Stimulated activated CD4-positive, alpha-beta T cell treated with anti-CD3 and anti-CD28 coated beads, Interleukin-15, amount 100 ng/mL, for 1 hour (primary cell): ENCODE measurements at places on chromosomes 7 and 10.

DNA sequence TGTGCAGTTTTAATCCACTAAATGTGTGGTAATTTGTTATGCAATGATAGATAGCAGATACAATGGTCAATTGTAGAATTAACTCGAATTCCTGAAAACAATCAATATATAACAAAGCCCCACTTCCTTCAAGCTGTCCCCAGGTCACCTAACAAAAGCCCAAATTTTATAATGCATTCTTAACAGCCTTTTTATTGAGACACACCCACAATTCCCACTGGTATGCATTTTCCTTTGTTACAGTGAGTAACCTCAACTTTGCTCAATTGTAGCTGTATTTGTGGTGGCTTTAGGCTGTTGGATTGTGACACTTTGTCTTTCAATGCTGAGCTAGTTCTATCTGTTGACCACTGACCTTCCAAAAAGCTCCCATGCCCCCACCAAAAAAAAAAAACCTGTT, 279.8 kb upstream of the CACNA2D1 start:
- DNase-seq = no peak

- no peak for DNase-seq
Observed at GRCh38 chr7:25954395-25954794, 197.6 kb upstream of the NFE2L3 start.

- no peak for DNase-seq
Observed at GRCh38 chr7:140537750-140538482, 58.6 kb upstream of the MKRN1 start.

- DNase-seq = no peak
Observed at GRCh38 chr10:113498997-113499396, 53.9 kb upstream of the HABP2 start.

- no peak for DNase-seq
Observed at GRCh38 chr10:48399056-48399541, 92.6 kb downstream of the MAPK8 start.

DNA sequence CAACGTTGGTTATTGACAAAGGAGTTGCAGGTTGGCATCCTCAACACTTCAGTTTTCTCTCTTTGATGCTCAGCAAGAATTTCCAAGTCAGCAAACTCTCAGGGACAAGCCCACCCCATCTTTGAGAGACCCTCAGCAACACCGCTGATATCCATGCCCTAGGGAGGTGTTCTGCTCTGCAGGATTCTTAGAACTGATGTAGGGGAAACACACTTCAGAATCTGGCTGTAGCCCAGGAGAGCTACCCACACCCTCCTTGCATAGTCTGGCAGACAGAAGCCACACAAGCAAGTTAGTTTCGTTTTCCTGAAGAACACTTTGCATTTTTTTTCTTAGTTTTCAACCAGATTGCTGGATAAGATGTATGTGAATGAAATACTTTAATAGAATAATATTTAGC, 822 bp downstream of the SAMD9L start:
- peak; percentile 11 for DNase-seq

DNA sequence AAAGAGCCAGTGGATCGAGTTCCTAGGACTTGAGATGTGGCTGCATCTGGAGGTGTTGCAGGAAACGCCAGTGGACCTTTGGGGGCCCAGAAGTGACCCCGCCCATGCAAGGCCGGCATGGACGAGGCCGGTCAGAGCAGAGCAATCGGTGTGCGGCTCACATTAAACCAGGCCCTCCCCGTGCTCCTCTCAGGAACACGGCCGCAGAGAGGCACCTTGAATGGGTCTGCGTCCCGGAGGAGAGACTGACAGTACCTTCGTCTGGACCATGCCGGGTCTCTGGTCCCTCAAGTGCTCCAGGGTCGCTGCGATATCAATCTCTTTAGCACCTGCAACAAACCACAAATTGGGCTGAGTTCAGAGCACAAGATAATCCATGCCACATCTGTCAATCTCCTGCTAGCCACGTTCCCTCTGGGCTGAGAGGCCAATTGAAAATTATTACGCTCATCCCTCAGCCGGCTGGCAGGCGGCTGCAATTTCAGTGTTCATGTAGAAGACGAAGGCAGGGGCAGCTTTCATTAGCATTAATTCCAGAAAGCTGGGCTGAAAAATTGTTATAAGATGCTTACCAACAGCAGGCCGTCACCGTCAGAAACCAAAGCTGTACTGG, 212.0 kb downstream of the DNAJB6 start:
- no peak for DNase-seq

- no peak for DNase-seq
Observed at GRCh38 chr10:83764666-83765065, 374.6 kb upstream of the GHITM start.

GRCh38 chr7:105854498-105854897, 21.9 kb downstream of the ATXN7L1 start:
- no peak for DNase-seq

- DNase-seq = no peak
Observed at GRCh38 chr7:72444026-72444776, 32.1 kb upstream of the CALN1 start.
